Stimulated activated CD4-positive, alpha-beta T cell treated with anti-CD3 and anti-CD28 coated beads, Interleukin-1b, Interleukin-23, amount 100 ng/mL, for 4 hours (primary cell): ENCODE measurements at places on chromosomes 16 and 17.

- DNase-seq: no peak
These were observed 97.6 kb upstream of the CBX4 start for GRCh38 chr17:79936641-79937381.

DNA sequence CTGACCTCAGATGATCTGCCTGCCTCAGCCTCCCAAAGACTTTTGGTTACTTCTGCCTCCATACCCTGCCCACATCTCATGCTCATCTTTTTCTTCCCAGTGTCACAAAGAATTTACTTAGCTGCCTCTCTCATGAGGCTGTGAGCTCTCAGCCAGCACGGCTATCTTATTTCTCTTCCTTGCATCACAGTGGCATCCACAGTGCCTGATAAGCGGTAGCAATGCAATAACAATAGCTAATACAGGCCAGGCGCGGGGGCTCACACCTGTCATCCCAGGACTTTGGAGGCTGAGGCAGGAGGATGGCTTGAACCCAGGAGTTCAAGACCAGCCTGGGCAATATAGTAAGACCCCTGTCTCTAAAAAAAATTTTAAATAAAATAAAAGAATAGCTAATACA lies 15.5 kb upstream of the MARVELD3 start:
- DNase-seq: no peak

- DNase-seq: no peak
These were observed 128.5 kb upstream of the HS3ST2 start for GRCh38 chr16:22685459-22685830.

DNA sequence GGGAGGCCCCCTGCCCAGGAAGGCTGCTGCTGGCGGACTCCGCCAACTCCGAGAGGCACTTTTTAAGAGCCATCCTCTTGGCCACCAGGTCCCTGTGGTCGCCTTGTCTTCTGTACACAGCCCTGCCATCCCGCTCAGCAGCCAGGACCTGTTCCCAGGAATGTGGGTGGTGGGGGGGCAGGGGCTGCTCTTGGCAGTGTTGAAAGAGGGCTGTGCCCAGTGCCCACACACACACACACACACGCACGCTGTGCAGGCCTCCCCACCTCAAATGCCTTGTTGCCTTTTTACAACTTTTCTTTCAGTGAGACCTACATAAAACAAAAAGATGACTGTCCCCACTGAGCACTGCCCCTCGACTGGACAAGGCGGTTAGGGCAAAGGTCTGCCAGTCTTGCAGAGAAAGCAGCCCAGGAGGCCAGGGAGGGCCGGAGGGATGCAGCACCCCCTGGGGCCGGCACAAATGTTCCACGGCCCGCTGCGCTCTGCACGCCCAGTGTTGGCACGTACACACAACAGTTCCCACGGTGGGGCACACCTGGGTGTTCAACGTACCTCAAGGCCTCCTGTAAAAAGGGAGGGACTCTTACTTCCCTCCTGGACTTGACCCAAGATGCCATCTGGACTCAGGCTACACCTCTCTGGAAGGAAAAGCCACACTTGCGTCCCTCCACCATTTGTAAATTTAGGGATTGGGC lies 18.5 kb upstream of the PITPNA start:
- no peak for DNase-seq
